ENCODE measurements at places on chromosomes 3 and 15. TPM values are rescaled to one million over a fixed set of nuclear protein-coding genes. Genes with fewer than 3 reads are reported as not detected.

The HDC gene
- not detected for total RNA-seq

GRCh38 chr3:167251678-167252077 lies 128.4 kb downstream of the ZBBX start:
- H3K4me3 ChIP-seq: no peak overlapping the region
- H3K36me3 ChIP-seq: no peaks in the 10 kb centered on the region
- DNase-seq: no peak
- H3K27me3 ChIP-seq: no peaks in the 10 kb centered on the region

DNA sequence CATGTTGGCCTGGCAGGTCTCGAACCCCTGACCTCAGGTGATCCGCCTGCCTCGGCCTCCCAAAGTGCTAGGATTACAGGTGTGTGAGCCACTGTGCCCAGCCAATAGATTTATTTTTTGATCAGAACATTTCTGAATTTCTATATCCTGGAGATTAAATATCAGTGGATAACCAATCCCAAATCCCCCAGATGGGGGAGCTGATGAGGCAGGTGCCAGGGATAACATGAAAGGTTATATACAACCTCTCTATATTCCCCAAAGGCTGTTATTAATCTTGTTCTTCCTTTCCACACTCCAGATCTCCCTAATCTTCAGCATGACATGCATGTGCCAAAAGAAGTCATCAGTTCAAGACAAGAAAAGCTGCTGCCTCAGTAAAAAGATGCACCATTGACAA lies 112.3 kb downstream of the WDR76 start:
- H3K4me3 ChIP-seq: no peak overlapping the region
- H3K4me1 ChIP-seq: no peaks in the 10 kb centered on the region
- no peak overlapping the region for H3K27ac ChIP-seq
- peaks cover 11% of the 10 kb centered on the region for H3K27me3 ChIP-seq

The DAG1 gene
- 10.8 TPM for total RNA-seq

- no peak overlapping the region for H3K4me3 ChIP-seq
- DNase-seq: no peak
- no peaks in the 10 kb centered on the region for H3K36me3 ChIP-seq
- no peaks in the 10 kb centered on the region for H3K4me1 ChIP-seq
- no peaks in the 10 kb centered on the region for H3K27me3 ChIP-seq
- H3K27ac ChIP-seq: no peak overlapping the region
These were observed 647.2 kb upstream of the UBE2E2 start for GRCh38 chr3:22555753-22556435.

DNA sequence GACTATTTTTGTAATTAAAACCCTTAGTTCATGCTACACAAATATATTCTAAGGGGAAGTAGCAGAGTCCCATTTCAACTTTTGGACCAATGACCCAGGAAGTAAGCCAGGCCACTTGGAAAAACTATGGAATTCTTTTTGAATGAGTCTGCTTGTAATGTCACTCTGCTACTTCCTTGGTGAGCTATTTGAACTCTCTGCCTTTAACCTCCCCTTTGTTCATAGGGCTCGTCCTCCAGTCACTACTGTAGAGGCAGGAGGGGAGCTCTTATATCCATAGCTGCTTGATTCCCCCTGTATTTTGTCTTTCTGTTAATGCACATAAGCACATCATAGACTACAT lies 119.6 kb downstream of the UACA start:
- DNase-seq: no peak
- H3K4me3 ChIP-seq: no peak overlapping the region
- H3K27me3 ChIP-seq: peaks cover 7% of the 10 kb centered on the region
